SK-N-DZ (cell line): ENCODE measurements at places on chromosomes 11 and 22.
A peak's percentile ranks its signal among the peaks of the same experiment; 100 is the strongest.

GRCh38 chr11:78000193-78000592 is 5.7 kb upstream of the INTS4 start:
- peak; percentile 81 for DNase-seq

DNA sequence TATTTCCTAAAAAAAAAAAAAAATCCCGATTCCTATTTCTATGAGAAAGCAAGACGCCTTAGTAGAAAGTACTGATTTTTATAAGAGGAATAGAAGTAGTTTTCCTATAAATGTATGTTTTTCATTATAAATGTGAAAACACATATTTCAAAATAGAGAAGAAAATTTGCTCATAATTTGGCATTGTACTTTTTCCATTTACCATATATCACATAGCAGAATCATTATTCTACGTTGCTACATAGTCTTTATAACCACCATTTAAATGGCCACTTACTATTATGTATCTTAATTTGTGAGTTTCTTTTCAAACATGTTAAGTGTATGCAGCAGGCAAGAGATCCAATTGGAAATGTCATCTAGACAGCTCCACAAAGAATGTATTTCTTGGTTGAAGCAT is 99.0 kb downstream of the CCDC34 start:
- DNase-seq = no peak

DNA sequence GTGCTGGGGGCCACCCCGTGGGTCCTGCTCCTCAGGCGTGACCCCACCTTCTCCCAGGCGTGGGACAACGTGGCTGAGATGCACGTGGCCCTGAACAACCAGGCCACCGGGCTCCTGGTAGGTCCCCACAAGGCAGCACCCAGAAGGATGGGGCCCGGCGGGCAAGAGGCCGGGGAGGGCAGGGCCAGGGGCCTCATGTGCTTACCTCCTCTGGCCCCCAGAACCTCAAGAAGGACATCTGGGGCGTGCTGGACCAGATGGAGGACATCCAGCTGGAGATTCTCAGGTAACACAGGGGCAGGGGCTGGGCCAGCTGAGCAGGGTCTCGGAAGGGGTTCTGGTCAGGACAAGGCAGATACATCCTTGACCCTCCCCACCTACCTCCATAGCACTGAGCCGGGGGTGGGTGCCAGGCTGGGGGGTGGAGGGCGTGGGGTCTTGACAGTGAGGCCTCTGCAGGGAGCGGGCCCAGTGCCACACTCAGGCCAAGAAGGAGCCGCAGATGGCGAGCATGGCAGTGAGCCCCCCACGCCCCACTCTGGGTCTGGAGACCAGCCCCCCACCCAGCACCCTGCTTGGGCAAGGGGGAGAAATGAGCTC is 186.3 kb downstream of the IGLL1 start:
- DNase-seq = no peak

- DNase-seq = no peak
Observed at GRCh38 chr11:34627197-34627596, 6.3 kb downstream of the EHF start.

- no peak for DNase-seq
Observed at GRCh38 chr22:20571531-20572007, 64.2 kb downstream of the MED15 start.

DNA sequence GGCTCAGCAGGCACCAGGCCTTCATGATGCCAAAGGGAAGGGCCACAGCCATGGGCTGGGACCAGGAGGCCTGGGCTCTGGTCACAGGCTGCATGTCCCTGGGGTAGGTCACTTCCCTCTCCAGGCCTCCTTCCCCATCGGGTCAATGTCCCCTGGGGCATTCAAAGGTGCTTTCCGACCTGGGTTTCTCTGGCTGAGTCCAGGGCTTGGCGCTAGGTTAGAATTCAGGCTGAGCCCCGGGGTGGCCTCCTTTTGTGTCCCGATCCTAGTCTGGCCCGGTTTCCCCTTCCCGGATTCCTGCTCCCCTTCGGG is 12.2 kb downstream of the MAFF start:
- DNase-seq = no peak

DNA sequence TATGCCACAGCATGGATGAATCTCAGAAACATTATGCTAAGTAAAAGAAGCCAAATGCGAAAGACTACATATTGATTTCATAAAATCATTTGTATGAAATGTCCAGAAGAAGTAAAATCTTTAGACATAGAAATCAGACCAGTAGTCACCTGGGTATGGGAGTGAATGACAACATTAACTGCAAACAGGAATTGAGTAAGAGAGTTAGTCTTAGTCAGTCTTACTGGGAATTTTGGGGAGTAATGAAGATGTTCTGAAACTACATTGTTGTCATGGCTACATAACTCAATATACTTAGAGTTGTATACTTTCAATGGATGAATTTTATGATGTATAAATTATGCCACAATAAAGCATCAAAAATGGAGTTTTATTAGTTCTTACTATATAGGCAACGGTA is 107.8 kb upstream of the CHORDC1 start:
- DNase-seq = no peak

DNA sequence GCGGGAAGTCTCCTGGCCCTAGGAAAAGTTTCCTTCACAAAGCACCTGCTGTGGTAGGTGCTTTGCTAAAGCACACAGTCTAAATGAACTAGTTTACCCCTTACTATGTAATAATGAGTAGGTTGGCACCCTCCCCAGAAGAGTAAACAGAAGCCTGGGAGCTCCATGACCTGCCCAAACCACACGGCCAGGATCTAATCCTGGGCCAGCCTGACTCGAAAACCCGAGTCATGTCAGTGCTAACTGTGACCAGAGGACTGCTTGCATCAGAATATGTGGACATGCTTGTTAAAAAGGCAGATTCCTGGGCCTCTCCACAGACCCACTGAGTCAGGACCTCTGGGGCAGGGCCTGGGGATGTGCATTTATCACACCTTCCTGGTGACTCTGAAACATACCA is 67.7 kb downstream of the PANX1 start:
- DNase-seq = no peak

GRCh38 chr22:49936018-49936972 is 17.9 kb downstream of the CRELD2 start:
- no peak for DNase-seq

DNA sequence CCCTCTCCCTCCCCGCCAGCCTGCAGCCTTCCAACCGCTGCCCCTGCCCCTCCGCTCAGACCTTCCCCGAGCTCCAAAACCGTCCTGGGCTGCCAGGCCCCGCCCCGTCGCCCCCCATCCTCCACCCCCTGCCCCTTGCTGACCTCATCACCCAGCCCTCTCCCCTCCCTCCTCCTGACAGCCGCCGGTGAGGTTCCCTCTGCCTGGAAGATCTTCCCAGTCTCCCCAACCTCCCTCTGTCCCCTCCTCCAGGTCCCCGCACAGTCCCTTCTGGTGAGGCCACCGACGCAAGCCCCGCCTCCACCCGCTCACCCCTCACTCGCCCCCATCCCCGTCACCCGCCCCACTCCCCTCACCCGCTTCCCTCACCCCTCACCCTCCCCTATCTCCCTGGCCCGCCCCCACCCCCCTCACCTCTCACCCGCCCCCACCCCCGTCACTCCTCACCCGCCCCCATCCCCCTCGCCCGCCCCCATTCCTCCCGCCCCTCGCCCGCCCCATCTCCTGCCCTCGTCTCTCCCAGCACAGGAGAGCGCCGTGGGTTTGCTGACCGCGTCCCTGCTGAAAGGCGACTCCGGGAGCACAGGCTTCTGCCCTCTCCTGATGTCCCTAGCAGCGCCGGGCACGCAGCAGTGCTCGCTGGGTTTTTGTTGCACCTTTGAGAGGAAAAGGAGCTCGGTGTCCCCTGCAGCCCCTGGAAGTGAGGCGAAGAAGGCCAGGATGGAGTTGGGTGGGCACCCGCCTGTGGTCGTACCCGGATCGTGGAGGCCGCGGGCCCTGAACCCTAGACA is 16.4 kb upstream of the UPK3A start:
- peak; percentile 96 for DNase-seq

GRCh38 chr22:43473441-43473840 is 61.6 kb downstream of the MPPED1 start:
- DNase-seq = no peak

GRCh38 chr22:28669387-28669786 is 10.3 kb downstream of the TTC28 start:
- DNase-seq = no peak

DNA sequence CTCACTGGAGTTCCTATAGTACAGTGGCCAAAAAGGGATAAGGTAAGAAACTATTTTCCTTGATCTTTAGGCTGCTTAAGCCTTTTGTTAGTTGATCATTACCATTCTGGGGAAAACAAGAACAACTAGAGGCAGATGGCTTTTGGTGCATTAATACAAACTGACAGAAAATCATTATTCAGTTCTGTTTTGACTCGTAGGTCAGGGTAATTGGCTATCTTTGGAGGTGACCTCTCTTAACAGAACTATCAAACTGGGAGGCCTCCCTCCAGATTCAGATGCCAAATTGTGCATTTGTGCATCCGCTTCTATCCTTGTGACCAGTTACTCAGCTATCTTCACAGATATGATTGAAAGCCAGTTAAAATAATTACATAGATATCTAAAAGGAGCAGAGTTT is 23.2 kb upstream of the GRK2 start:
- no peak for DNase-seq

GRCh38 chr11:131568318-131568717 is 197.9 kb downstream of the NTM start:
- no peak for DNase-seq

DNA sequence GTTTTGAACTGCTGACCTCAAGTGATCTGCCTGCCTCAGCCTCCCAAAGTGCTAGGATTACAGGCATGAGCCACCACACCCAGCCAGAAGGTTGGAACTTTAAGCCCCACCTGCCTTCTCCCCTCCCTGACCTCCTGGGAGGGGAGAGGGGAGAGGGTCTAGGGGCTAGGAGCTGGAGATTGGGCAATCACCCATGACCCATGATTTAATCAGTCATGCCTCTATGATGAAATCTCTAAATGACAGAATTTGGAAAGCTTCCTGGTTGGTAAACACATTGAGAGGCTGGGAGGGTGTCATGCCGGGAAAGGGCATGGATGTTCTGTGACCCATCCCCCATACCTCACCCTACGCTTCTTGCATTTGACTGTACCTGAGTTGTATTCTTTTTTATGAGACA is 17.1 kb upstream of the TFIP11 start:
- DNase-seq = no peak

DNA sequence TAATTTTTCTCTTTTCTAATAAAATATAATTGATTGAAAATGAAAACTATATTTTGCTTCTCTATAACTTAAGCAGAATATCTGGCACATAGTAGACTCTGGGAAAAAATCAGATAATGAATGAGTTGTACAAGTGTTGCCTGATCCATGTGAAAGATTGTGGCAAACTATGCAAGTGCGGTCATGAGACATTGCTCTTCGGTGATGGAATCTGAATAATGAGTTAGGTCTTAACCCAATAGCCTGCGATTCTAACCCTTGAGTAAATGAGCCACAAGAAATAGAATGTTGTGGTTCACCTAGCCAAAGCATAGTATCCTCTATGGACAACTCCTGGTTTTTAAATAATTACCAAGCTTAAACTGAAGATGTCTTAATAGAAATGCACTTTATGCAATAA is 333.7 kb upstream of the LUZP2 start:
- DNase-seq = no peak
